Stimulated activated CD4-positive, alpha-beta T cell treated with anti-CD3 and anti-CD28 coated beads, Interleukin-1b, Interleukin-23, amount 100 ng/mL, for 1 hour (primary cell): ENCODE measurements at places on chromosomes 13 and 19.

DNA sequence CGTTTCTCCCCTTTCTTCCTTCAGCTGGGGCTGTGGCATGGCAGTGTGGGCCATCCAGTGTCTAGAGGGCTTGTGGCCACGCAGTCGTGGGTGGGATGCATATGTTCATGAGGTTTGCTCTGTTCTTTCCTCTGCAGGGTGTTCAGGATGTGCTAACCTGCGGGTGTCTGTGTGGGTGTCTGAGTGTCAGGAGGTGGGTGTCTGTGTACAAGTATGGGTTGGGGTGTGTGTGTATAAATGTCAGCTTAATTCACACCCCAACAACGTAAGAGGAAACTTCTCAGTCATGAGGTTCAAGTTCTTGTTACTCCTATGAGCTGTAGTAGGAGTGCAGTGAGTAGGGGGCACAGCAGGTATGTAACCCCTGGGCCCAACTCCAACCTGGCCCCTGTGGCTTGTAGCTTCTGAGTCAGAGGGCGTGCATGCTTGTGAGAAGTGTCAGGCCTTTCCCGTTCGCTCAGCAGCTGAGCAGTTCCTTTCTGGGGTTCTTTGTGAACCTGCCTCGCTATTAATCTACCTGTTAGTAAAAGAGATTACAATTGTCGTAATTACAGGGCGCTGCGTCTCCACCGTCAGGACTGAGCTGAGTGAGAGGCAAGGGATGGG is 49.1 kb downstream of the NFIX start:
- DNase-seq: no peak

DNA sequence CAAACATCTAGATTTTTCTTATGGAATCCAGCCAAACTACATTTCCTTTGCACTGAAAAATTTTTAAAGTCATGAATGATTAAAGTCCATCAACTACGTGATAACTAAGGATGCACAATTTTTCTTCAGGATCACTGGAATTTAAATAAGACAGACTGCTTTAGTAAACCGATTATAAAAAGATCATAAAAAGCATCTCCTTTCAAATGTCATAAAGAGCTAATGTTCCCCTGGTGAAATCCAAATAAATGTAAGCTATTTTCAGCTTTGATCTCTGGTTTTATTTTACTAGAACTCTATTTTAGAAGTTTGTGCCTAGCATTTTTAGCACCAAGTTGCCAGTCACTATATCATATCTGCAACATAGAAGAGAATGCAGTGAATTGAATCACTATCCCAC is 460.8 kb downstream of the RFC3 start:
- no peak for DNase-seq

- no peak for DNase-seq
Observed at GRCh38 chr19:49210901-49211451, 53.4 kb downstream of the TRPM4 start.

DNA sequence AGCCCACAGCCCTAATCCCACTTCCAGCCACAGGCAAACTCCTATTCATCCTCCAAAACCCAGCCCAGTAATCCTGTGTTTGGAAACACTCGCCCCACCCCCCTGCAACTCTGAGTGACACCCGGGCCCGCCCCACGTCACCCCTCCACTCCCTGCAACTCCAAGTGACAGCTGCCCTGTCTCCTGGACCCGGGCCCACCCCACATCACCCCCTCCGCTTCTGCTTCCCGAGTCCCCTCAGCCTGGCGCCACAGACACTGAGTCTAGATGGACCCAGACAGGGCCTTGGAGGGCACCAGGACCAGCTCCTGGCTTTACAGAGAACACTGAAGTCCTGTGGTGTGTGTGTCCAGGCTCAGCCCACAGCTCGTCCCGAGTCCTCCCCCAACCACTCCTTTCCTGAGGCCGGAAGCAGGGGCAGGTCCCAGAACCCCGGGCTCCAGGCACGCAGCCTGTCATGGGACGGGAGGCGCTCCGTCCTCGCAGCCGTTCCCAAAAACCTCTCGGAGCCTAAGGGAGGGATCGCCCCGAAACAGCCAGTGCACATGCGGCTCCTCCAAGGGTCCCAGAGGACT is 7.7 kb downstream of the REXO1 start:
- no peak for DNase-seq

DNA sequence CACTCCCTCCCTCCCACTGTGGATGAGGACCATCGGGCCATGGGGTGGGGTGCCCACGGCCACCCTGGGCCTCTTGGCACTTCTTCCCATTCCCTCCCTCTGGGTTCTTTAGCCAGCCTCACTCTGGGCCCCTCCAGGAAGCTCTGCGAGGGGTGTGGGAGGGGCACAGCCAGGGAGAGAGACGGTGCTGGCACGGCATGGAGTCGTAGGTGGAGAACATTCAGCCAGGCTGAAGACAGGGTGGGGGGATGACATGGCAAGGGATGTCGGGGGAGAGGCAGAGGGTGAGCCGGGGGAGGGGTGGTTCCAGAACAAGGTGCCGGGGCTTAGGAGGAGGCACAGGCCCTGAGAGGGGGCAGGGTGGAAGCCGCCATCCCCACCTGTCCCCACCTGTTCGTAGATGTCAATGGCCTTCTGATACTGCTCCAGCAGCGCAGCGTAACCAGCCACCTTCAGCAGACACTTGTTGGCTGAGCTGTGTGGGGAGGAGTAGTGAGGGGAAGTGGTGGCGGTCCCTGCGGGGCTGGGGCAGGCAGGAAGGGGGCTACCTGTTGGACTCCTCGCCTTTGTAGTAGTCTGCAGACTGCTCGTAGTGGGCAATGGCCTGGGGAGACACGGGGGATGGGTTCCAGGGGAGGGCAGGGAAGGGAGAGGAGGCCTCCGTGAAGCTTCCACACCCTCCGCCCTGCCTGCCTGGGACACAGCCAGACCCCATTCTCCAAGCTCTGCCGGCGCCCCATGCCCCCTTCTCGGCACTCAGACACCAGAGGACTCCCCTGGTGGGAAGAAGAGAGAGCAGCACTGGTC is 8.8 kb upstream of the KPTN start:
- no peak for DNase-seq

DNA sequence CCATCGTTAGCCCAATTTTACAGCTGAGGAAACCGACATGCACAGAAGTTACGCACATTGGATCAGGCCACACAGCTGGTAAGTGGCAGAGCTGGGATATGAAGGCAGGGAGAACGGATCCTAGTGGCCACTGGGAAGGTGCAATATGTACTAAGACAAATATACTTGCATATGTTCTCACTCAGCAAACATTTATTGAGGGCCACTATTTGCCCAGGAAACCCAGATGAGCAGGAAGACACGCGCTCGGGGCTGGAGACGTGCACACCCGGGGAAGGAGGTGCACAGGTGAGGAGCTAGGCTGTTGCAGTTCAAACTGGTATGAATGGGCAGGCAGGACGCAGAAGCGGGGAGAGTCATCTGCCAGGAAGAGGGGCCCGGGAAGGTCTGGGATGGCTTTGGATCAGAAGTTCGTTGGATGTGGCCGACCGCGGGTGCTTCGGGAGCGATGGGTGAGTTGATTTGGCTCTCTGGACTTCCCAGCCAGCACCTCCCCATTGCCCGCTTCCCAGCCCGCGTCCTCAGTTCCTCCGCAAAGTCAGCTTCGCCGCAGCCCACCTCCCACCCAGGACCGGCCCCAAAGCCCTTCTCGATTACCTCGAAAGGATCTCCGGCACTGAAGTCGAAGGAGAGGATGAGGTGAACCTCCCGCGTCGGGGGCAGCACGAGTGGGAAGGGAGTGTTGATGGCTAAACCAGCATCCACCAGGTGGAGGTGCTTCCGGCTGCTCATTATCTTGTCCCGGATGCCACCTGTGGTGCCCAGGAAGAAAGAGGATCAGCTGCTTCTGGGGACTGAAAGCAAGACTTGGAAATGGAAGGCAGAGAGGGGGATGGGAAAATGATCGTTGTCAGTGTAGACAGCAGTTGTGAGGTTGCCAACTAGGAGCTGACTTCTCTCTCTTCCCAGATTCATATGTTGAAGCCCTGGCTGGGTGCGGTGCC is 17.8 kb upstream of the CABP5 start:
- no peak for DNase-seq

GRCh38 chr19:30482956-30483355 is 110.8 kb downstream of the ZNF536 start:
- no peak for DNase-seq

- no peak for DNase-seq
Observed at GRCh38 chr19:53357821-53358581, 7.5 kb upstream of the ZNF525 start.

GRCh38 chr19:10923260-10924112 is 5.0 kb downstream of the YIPF2 start:
- DNase-seq: no peak

DNA sequence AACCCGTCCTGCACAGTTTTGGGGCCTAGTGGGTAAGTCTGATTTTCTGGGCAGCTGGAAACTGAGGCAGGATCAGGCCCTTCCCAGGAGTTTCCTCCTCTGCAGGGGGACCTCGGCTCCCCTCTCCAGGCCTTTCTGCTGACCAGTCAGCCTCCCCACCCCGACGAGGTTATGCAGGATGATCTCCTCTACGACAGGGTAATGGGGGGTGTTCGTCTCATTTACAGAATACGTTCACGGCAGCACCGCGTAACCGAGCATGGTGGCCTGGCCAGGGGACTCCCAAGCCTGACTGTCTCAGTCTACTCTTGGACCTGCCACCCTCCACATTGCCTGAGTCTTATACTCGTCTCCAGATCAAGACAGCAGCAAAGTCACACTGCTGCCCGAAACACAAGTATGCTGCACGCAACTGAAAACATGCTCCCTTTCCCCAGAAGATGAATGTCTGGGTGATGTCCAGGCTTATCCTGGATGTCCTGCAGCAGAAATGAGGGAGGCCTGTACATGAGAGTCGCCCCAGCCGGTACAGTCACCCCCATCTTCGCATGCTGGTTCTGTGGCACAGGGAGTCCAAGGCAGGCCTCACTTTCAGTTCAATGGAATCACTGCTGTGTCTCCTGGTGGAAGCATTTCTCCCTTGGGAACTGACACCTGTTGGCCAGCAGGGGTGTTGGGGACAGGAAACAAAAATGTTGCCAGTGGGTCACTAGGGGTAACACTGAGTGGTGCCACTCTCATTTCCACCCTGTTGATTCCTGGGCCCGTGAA is 120.8 kb downstream of the SOX1 start:
- DNase-seq: no peak

GRCh38 chr13:20130012-20130411 is 30.8 kb downstream of the GJA3 start:
- no peak for DNase-seq

GRCh38 chr13:111304603-111305289 is 15.7 kb upstream of the TEX29 start:
- DNase-seq: no peak

GRCh38 chr19:18593367-18594095 is 4.9 kb downstream of the REX1BD start:
- DNase-seq: no peak

DNA sequence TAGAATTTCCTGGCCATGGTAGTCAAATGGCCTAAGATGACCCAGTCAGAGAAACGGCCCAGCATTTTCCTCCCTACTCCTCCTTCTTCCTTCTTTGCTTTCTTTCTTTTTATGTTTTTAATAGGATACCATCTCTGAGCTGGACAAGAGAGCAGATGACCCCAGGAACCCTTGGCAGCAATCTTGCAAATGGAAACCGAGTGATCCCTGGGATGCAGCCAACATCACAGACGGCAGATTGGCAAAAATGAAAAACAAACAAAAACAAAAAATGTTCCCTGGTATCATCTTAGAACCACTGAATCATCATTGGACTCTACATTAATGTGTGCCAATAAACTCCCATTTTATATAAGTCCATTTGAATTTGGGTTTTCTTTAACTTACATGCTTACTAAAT is 424.4 kb downstream of the FGF14 start:
- DNase-seq: no peak

DNA sequence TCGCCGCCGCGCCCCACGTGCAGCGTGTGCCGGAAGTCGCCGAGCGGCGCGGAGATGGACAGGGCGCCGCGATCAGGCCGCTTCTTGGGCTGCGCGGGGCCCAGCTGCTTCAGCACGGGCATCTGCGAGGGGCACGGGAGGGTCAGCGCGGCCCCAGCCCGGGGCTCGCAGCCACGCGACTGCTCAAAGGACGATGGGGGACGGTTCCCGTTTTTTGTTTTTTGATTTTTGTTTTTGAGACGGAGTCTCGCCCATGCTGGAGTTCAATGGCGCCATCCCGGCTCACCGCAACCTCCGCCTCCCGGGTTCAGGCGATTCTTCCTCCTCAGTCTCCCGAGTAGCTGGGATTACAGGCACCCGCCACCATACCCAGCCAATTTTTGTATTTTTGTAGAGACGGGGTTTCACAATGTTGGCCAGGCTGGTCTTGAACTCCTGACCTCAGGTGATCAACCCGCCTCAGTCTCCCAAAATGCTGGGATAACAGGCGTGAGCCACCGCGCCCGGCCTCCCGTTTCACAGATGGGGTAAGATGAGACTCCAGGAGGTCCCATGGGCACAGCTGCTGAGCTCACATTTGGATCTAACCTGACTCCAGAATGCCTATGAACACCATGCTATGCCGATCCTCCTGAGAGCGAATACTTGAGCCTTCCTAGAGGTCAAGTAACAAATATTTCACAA is 2.0 kb upstream of the LENG9 start:
- no peak for DNase-seq

GRCh38 chr13:34419025-34419424 is 523.0 kb upstream of the NBEA start:
- no peak for DNase-seq

- DNase-seq: no peak
Observed at GRCh38 chr19:45765702-45766295, 3.3 kb downstream of the SIX5 start.

- DNase-seq: no peak
Observed at GRCh38 chr13:43698758-43699157, 88.0 kb downstream of the ENOX1 start.

DNA sequence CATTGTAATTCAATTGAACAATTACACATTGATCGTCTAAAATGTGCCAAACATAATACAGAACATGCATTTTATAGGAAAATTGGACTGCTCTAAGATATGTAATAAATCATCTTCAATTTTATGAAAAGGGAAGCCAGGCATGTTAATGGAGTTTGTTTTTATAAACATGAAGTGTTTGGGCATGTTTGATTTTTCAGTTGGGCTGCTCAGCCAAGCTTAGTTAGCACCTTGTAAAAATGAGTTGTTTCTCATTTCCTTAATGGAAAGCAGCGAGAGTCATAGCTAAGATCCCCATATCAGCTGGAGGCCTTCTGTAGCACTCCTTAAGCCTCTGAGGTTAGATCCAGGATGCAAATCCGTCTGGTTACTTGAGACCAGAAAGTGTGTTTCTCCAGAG is 422.3 kb downstream of the SPRY2 start:
- no peak for DNase-seq

DNA sequence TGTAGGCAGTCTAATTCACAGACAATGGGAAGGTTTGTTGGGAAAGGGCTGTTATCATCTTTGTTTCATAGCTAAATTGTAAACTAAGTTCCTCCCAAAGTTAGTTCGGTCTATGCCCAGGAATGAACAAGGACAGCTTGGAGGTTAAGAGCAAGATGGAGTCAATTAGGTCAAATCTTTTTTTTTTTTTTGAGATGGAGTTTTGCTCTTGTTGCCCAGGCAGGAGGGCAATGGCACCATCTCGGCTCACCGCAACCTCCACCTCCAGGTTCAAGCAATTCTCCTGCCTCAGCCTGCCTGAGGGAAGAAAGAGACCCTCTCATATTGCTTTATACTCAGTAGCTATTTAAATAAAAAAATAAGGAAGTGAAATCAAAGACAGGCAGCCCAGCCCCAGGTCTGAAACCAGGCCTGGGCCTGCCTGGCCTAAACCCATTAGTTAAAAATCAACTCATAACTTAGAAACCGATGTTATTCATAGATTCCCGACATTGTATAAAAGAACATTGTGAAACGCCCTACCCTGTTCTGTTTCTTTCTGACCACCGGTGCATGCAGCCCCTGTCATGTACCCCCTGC is 297.4 kb upstream of the SGCG start:
- DNase-seq: no peak
